ENCODE measurements at places on chromosomes 13 and 19. TPM values are rescaled to one million over a fixed set of nuclear protein-coding genes. Genes with fewer than 3 reads are reported as not detected.

The RNF113B gene
- total RNA-seq = not detected

The WDR88 gene
- not detected for total RNA-seq

The CYP2F1 gene
- not detected for total RNA-seq

The CLEC17A gene
- not detected for total RNA-seq

The AZU1 gene
- total RNA-seq = 0.27 TPM

The URAD gene
- not detected for total RNA-seq

The ZNF329 gene
- 3.3 TPM for total RNA-seq

The ZNF221 gene
- total RNA-seq = 1.1 TPM

The MEF2B gene
- 0.66 TPM for total RNA-seq

The SIGLEC9 gene
- total RNA-seq = not detected

The NLRP12 gene
- total RNA-seq = 0.04 TPM

The NLRP5 gene
- not detected for total RNA-seq

The UBL5 gene
- 449 TPM for total RNA-seq

The CCDC169 gene
- total RNA-seq = 0.37 TPM

The TNFRSF19 gene
- total RNA-seq = 2.4 TPM

The METTL21C gene
- not detected for total RNA-seq

The RPL18 gene
- 3,228 TPM for total RNA-seq

The PDE4A gene
- 5.3 TPM for total RNA-seq

The C5AR2 gene
- total RNA-seq = 9.9 TPM

The PABPC3 gene
- 0.23 TPM for total RNA-seq

The ACER1 gene
- total RNA-seq = not detected

The ZNF555 gene
- total RNA-seq = 2.0 TPM

The ZNF837 gene
- 0.88 TPM for total RNA-seq

The NLRP11 gene
- not detected for total RNA-seq

The CCDC70 gene
- total RNA-seq = not detected

The AXL gene
- 97.4 TPM for total RNA-seq

The SYDE1 gene
- 16.0 TPM for total RNA-seq

All from A549 treated with ZK216348 at 1 μM for 4 hours (cell line).